Caki2 (cell line): ENCODE measurements at places on chromosomes 7 and 10. TPM values are rescaled to one million over a fixed set of nuclear protein-coding genes. Genes with fewer than 3 reads are reported as not detected.

LRRC72 gene
- total RNA-seq = not detected in 2 replicates

PIK3CG gene
- total RNA-seq = not detected in 2 replicates

MOGAT3 gene
- total RNA-seq = not detected in 2 replicates

ACSM6 gene
- total RNA-seq = 0.10 TPM in 1 of 2 replicates, not detected in the other

- no peak for DNase-seq
Observed at GRCh38 chr10:97479939-97480338, 18.3 kb downstream of the MMS19 start.
